ENCODE measurements at places on chromosomes 1 and 21. TPM values are rescaled to one million over a fixed set of nuclear protein-coding genes. Genes with fewer than 3 reads are reported as not detected.

- DNase-seq = no peak
- H3K36me3 ChIP-seq = no peaks in the 10 kb centered on the region
- H3K27ac ChIP-seq = no peak overlapping the region
- H3K4me3 ChIP-seq = no peak overlapping the region
- H3K4me1 ChIP-seq = peaks cover 20% of the 10 kb centered on the region
Measured at GRCh38 chr1:78068681-78069283, 23.0 kb downstream of the GIPC2 start.

DNA sequence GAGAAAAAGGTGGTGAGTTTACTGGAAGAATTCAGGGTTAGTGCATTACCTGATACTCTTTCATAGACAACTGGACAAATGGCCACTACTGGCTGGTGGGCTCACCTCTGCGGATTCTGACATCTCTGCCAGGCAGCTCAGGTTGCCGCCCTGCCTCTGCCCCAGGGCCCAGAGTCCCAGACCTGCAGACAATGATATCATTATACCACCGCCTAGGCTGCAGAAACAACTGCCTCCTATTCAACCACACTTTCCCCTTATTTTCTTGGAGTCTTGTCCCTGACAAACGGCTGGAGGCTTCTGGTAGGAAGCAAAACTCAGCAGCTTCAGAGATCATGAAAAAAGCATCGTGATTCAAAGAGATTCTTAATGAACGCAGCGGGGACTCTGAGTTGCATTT is 37.0 kb downstream of the IRF2BP2 start:
- DNase-seq = no peak
- no peak overlapping the region for H3K4me3 ChIP-seq
- H3K36me3 ChIP-seq = no peaks in the 10 kb centered on the region
- no peaks in the 10 kb centered on the region for H3K27me3 ChIP-seq
- H3K4me1 ChIP-seq = peaks cover 8% of the 10 kb centered on the region

- no peaks in the 10 kb centered on the region for H3K27me3 ChIP-seq
- no peak overlapping the region for H3K27ac ChIP-seq
- no peak for DNase-seq
- no peak overlapping the region for H3K4me3 ChIP-seq
Measured at GRCh38 chr21:32565856-32566465, 19.4 kb downstream of the TCP10L start.

GRCh38 chr1:193540511-193540910 is 354.1 kb upstream of the B3GALT2 start:
- no peak overlapping the region for H3K27ac ChIP-seq
- H3K36me3 ChIP-seq = no peaks in the 10 kb centered on the region
- H3K4me3 ChIP-seq = no peak overlapping the region
- H3K4me1 ChIP-seq = no peaks in the 10 kb centered on the region
- no peak for DNase-seq
- H3K27me3 ChIP-seq = no peaks in the 10 kb centered on the region

GRCh38 chr21:35578831-35579471 is 481.4 kb downstream of the SETD4 start:
- peaks cover 10% of the 10 kb centered on the region for H3K27me3 ChIP-seq
- no peak for DNase-seq
- H3K4me1 ChIP-seq = no peaks in the 10 kb centered on the region
- no peaks in the 10 kb centered on the region for H3K36me3 ChIP-seq

DNA sequence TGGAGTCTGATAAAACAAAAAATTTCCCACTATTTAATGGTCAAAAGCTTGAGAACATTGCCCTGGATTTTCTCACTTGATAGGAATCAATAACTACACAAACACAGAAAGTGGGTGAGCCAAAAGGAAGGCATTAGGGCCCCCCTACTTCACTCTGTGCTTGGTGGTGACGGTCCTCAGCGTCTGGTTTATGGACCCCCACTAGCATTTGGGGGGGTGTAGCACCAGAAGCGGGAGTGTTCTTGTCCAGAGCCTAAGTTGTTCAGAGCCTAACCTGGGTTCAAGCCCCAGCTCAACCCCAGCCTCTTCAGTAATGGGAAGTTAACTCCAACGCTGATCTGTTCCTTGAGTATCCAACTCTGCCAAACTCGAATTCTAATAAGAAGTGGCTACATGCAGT is 33.1 kb downstream of the STPG1 start:
- no peak overlapping the region for H3K4me3 ChIP-seq
- H3K27me3 ChIP-seq = no peaks in the 10 kb centered on the region
- H3K27ac ChIP-seq = no peak overlapping the region
- no peaks in the 10 kb centered on the region for H3K4me1 ChIP-seq
- DNase-seq = no peak
- H3K36me3 ChIP-seq = peaks cover 9% of the 10 kb centered on the region

The SH3BGR gene
- 32.7 TPM for total RNA-seq

DNA sequence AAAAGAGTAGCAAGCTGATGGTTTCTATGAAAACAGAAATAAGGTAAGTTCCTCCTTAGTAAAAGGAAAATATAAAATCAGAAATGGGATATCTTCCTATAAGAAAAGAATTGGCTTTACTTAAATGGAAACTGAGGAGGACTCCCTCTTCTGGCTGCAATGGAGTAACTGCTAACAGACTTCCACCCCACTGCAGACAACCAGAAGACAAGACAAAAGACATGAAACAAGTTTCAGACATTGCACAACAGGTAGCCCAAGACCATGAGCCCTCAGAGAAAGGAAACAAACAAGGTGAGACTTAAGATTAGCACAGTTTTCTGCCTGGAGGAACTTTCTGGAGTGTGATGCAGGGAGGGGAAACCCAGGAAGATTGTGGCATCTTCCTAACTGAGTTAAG is 17.0 kb upstream of the OLFML2B start:
- H3K36me3 ChIP-seq = no peaks in the 10 kb centered on the region
- no peak overlapping the region for H3K4me3 ChIP-seq
- H3K27ac ChIP-seq = no peak overlapping the region

The TPTE gene
- not detected for total RNA-seq

The ZNF362 gene
- 15.7 TPM for total RNA-seq

The AGT gene
- total RNA-seq = 1.7 TPM

DNA sequence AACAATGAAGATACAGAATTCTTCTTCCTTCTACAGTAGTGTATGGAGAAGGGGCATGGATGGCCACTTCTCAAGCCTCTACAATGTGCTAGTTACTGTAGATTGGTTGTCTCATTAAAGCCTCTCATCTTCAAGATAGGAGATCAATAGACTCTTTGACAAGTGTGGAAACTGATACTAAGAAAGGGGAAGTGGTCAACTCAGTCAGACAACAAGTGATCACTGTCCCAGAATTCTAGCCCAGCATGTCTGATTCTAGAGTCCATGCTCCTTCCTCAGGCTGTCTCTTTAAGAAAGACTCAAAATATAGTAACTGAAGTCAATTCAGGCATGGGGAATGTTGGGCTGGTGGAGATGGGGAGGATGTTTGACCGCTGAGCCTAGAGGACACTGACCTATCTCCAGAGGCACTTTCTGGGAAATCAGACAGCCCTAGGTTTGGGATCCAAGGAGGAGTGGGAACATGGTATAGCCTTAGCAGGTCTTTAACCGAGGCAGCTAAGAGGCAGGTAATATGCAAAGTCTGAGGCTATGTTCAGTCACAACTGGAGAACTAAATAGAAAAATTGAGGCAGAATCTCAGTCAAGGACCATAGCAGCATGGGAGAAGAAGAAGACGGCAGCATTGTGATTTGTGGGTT is 39.3 kb upstream of the EYA3 start:
- H3K4me1 ChIP-seq = no peaks in the 10 kb centered on the region
- H3K36me3 ChIP-seq = no peaks in the 10 kb centered on the region
- no peak for DNase-seq
- no peaks in the 10 kb centered on the region for H3K27me3 ChIP-seq
- no peak overlapping the region for H3K27ac ChIP-seq

The LCE6A gene
- total RNA-seq = not detected

DNA sequence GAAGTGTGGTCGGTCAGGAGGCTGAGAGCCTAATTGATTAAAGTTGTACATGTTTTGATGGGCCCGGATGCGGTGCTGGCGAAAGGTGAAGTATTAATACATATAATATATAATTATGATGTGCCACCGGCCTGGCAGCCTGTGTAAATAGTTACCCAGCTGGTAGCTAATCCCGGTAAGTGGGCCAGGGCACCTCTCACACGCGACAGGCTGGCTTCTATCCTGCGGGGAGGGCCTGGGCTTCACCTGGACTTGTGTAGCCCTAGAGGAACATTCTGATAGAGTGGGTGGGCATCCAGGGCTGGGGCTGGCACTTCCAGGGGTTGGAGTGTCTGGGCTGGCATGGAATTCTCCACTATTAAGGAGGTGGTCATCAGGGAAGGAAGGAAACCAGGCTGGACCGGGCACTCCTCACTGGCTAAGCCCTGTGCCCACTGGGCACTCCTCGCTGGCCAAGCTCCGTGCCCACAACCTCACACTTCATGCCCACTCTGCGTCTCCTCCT is 48.3 kb downstream of the IGSF21 start:
- no peak for DNase-seq
- no peaks in the 10 kb centered on the region for H3K4me1 ChIP-seq
- H3K36me3 ChIP-seq = no peaks in the 10 kb centered on the region
- H3K4me3 ChIP-seq = no peak overlapping the region
- no peak overlapping the region for H3K27ac ChIP-seq

GRCh38 chr1:2242814-2243725 is 15.0 kb downstream of the SKI start:
- DNase-seq = no peak
- H3K36me3 ChIP-seq = no peaks in the 10 kb centered on the region
- H3K4me3 ChIP-seq = no peak overlapping the region
- no peaks in the 10 kb centered on the region for H3K27me3 ChIP-seq

- peaks cover 59% of the 10 kb centered on the region for H3K4me1 ChIP-seq
- no peaks in the 10 kb centered on the region for H3K27me3 ChIP-seq
- H3K36me3 ChIP-seq = no peaks in the 10 kb centered on the region
Measured at GRCh38 chr1:210232511-210233215, at the start of gene SERTAD4. TSS of gene SERTAD4 (plus strand) at chr1:210232796. CDS start at chr1:210237961, 5,165 bp downstream.

DNA sequence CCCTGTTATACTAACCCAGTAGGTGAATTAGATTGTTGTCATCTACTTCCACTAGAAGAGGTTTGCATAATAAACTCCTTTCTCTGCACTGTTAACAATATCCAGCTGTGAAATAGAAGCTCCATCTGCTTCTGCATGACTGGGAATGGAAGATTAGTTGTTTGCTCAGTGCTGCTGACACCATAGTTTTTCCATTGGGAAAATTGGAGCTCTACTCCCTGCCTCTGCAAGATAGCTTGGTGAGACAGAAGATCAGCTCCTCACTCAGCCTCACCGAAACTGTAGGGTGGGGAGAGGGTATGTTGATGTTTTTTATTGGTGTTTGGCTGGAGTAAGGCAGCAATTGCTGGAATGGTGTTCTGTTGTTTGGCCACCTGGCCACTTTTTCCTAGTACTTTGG is 331.6 kb upstream of the ADAMTS5 start:
- H3K4me1 ChIP-seq = no peaks in the 10 kb centered on the region
- no peak overlapping the region for H3K27ac ChIP-seq
- no peaks in the 10 kb centered on the region for H3K36me3 ChIP-seq
- H3K27me3 ChIP-seq = no peaks in the 10 kb centered on the region
- no peak overlapping the region for H3K4me3 ChIP-seq

The TPRG1L gene
- 37.2 TPM for total RNA-seq

The TFF2 gene
- total RNA-seq = not detected

- H3K27ac ChIP-seq = no peak overlapping the region
- peaks cover 7% of the 10 kb centered on the region for H3K27me3 ChIP-seq
- H3K4me3 ChIP-seq = no peak overlapping the region
- no peaks in the 10 kb centered on the region for H3K4me1 ChIP-seq
- DNase-seq = no peak
Measured at GRCh38 chr1:38371505-38371844, 324.9 kb upstream of the POU3F1 start.

- no peaks in the 10 kb centered on the region for H3K4me1 ChIP-seq
- H3K36me3 ChIP-seq = no peaks in the 10 kb centered on the region
- no peak overlapping the region for H3K27ac ChIP-seq
Measured at GRCh38 chr1:183435497-183435896, 17.3 kb upstream of the NMNAT2 start.

DNA sequence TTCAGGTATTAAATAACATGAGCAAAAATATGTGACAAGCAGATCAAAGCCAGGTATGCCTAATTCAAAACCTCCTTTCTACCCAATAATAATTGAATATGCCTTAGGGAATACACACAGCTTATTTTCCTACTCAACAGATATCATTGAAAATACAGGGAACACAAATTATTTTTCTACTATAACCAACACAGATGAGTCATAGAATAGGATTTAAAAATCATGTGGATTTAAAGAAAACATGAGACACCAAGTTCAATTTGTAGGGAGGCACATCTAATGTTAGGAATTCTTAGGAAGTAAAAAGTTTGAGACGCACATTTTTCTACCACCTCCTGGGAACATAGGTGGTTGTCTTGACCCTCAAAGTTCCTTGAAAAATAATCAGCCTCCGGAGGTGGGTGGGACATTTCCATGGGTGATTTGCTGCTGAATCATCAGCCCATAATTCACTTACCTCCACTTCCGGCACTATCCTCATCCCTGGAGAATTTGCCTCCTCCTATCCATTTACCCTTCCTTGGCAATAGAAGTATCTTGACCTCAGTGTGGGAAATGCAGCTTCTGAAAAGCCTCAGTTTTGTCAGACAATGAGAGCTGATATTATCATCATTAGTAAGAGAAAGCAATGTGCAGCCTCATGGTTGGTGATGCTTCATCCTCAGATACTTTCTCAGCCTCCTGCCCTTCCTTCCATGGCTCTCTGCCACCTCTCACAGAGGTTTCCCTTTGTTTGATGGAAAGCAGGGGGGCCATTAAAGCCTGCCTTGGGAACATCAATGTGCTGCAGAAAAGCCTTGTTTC is 33.5 kb upstream of the RGS4 start:
- no peaks in the 10 kb centered on the region for H3K27me3 ChIP-seq
- no peaks in the 10 kb centered on the region for H3K36me3 ChIP-seq
- no peaks in the 10 kb centered on the region for H3K4me1 ChIP-seq
- DNase-seq = no peak
- H3K4me3 ChIP-seq = no peak overlapping the region
- no peak overlapping the region for H3K27ac ChIP-seq

GRCh38 chr1:159184201-159184600 is 12.8 kb downstream of the CADM3 start:
- no peak for DNase-seq
- H3K4me3 ChIP-seq = no peak overlapping the region
- no peak overlapping the region for H3K27ac ChIP-seq
- peaks cover 31% of the 10 kb centered on the region for H3K27me3 ChIP-seq
- H3K4me1 ChIP-seq = no peaks in the 10 kb centered on the region

All from sigmoid colon (tissue), 7 donors.